ENCODE measurements at places on chromosomes 3 and 15.

- H3K27ac ChIP-seq = no peak overlapping the region
- no peaks in the 10 kb centered on the region for H3K27me3 ChIP-seq
- H3K4me3 ChIP-seq = no peak overlapping the region
- no peak for DNase-seq
Observed at GRCh38 chr3:149895769-149896168, 74.9 kb downstream of the PFN2 start.

DNA sequence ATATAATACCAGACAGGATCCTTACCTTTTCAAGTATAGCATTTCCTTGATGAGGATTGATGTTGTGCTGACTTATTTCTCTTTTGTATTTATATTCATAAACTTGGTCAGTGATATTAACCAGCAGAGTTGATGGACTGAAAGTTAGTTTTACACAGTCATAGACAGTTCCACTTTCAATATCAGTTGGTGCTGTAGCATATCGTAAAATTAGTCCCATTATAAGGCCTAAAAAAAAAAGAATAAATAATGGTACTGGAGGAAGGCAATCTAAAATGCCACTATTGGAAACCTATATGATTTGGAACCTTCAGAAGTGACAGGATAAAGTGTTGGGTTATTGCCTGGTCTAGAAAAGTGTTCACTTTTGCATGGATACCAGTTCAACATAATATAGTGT is 16.3 kb downstream of the SLC9A9 start:
- no peaks in the 10 kb centered on the region for H3K27me3 ChIP-seq
- no peaks in the 10 kb centered on the region for H3K36me3 ChIP-seq
- DNase-seq = no peak
- no peak overlapping the region for H3K4me3 ChIP-seq
- H3K27ac ChIP-seq = no peak overlapping the region

DNA sequence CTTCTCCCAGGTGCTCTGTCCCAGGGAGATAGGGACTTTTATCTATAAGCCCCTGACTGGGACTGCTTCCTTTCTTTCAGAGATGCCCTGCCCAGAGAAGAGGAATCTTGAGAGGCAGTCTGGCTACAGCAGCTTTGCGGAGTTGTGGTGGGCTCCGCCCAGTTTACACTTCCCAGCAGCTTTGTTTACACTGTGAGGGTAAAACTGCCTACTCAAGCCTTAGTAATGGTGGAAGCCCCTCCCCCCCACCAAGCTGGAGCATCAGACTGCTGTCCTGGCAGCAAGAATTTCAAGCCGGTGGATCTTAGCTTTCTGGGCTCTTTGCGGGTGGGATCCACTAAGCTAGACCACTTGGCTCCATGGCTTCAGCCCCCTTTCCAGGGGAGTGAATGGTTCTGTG is 253.8 kb upstream of the ARL6 start:
- no peak overlapping the region for H3K27ac ChIP-seq
- peak; percentile 71 for DNase-seq
- H3K4me1 ChIP-seq = no peaks in the 10 kb centered on the region
- H3K27me3 ChIP-seq = no peaks in the 10 kb centered on the region
- H3K36me3 ChIP-seq = no peaks in the 10 kb centered on the region

GRCh38 chr3:43132870-43133636 is 27.2 kb upstream of the POMGNT2 start:
- DNase-seq = no peak
- H3K36me3 ChIP-seq = no peaks in the 10 kb centered on the region
- H3K4me1 ChIP-seq = no peaks in the 10 kb centered on the region
- no peak overlapping the region for H3K27ac ChIP-seq
- no peak overlapping the region for H3K4me3 ChIP-seq

- no peak overlapping the region for H3K27ac ChIP-seq
- no peak for DNase-seq
- H3K4me3 ChIP-seq = no peak overlapping the region
- no peaks in the 10 kb centered on the region for H3K27me3 ChIP-seq
- no peaks in the 10 kb centered on the region for H3K36me3 ChIP-seq
Observed at GRCh38 chr3:16803019-16803418, 81.7 kb upstream of the PLCL2 start.

- peaks cover 93% of the 10 kb centered on the region for H3K36me3 ChIP-seq
- no peak overlapping the region for H3K4me3 ChIP-seq
- H3K4me1 ChIP-seq = no peaks in the 10 kb centered on the region
Observed at GRCh38 chr3:196063456-196063855, 18.4 kb downstream of the TFRC start.

DNA sequence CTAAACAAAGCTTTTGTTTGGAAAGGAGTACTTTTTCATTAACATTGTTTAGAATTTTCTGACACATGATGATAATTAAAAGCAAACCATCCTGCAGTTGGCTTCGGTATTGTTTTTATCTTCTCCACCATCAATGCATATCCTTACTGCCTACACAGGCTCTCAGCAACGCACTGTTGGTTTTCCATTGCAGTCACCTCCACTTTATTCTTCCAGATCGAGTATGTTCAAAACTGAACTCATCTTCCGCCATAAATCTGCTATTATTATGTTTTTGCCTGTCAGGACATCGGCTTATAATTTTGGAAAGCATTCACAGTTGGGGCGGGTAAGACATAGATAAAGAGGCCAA is 589 bp upstream of the SENP5 start:
- no peak for DNase-seq
- no peaks in the 10 kb centered on the region for H3K27me3 ChIP-seq
- peaks cover 13% of the 10 kb centered on the region for H3K36me3 ChIP-seq
- H3K4me1 ChIP-seq = no peaks in the 10 kb centered on the region
- peak overlapping the region; percentile 80 for H3K27ac ChIP-seq

DNA sequence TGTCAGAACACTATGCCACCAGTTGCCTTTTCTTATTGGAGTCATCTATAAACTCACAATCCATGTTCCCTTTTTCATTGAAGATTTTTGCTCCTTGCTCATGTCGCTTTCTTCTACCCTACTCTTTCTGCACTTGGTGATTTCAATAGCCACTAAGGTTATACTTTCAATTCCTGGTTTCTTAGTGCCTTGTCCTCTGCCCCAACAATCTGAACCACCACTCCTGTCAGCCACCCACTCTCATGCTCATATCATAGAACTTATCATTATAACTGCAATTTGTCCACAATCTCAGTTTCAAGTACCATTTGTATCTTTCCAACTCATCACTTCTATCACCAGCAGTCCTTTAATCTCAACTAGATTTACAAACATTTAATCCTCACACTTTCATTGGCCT is 10.0 kb upstream of the GRAMD1C start:
- H3K36me3 ChIP-seq = no peaks in the 10 kb centered on the region
- no peaks in the 10 kb centered on the region for H3K27me3 ChIP-seq
- DNase-seq = no peak
- no peak overlapping the region for H3K4me3 ChIP-seq
- no peak overlapping the region for H3K27ac ChIP-seq

DNA sequence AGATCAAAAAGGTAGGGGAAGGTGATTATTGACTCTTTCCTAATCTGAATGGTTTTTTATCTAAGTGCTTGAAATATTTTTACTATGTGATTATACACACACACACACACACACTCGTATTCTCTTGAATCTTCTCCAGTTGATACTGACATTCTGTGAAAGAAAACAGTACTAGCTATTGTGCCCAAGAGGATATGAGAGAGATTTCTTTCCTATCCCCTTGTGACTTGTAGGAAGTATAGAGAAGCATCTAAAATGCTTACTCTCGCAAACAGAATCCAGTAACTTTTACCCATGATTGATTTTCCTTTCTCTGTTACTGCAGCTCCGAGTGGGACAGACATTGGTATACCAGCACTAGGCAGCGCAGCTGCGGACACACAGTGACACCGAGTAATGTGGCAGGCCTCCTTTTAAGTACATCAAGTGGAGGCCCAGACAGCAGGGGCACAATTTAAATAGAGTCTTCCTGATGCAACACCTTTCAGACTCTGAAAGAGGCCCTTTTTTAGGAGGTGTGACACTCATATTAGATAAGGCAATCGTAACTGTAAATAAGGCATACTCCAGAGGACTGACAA is 421.0 kb upstream of the CNTN4 start:
- no peak overlapping the region for H3K4me3 ChIP-seq
- H3K27ac ChIP-seq = no peak overlapping the region
- no peak for DNase-seq
- H3K27me3 ChIP-seq = no peaks in the 10 kb centered on the region

DNA sequence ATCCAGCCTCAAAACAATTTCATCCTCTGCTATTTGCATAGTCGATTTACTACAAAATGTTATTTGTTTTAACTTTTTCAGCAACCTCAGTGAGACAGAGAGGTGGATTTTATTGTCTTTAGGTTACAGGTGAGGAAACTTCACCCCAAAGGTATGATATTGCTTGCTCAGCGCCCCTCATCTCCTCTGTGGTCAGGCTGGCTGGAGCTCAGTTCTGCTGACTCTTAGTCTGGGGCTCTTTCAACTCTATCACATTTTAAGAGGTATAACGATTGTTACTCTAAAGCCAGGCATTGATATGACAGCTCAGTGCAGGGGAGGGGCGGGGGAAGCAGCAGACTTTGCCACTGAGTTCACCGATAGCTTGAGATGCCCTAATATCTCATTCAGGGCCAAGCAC is 103.0 kb upstream of the DPH6 start:
- H3K27ac ChIP-seq = no peak overlapping the region
- no peaks in the 10 kb centered on the region for H3K4me1 ChIP-seq
- H3K27me3 ChIP-seq = no peaks in the 10 kb centered on the region
- no peaks in the 10 kb centered on the region for H3K36me3 ChIP-seq
- DNase-seq = no peak

DNA sequence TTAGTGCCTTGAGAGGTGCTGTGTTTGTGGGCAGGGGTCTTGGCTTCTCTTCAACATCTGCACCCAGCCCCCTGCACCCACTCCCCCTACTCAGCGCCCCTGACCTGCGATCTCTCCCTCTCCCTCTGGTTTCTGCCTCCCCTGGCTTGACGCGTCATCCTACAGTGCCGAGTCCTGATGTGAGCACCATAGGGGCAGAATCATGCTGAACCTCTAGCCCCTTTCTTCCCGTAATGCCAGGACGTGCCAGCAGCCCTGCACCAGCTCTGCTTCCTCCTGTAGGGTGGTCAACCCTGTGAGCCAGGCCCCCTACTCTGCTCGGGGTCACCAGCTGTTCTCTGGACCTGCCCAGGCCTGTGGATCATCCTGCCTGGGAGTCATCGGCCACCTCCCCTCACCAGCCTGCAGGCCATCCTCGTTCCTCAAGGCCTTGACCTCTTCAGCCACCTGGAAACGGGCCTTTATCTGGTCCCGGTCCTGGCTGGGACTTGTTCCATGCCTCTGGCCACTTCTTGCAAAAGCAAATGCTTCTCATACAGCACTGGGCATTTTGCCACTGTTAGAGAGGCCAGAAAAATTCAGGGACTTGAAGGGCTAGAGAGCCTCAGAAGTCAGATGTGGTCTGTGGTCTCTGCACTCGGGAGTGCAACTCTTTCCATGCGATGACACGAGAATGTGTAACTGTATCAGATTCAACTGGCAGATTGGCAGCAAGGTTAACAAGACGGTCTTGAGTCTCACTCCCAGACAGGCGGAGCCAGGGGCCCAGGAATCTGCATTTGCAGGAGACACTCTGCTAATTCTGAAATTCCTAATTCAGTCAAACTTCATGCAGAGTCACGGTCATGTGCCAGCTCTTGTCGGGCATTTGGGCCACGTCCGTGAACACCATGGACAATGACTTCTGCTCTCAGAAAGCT is 16.7 kb upstream of the KLF15 start:
- no peaks in the 10 kb centered on the region for H3K27me3 ChIP-seq
- H3K4me1 ChIP-seq = no peaks in the 10 kb centered on the region
- H3K4me3 ChIP-seq = no peak overlapping the region
- no peak for DNase-seq

DNA sequence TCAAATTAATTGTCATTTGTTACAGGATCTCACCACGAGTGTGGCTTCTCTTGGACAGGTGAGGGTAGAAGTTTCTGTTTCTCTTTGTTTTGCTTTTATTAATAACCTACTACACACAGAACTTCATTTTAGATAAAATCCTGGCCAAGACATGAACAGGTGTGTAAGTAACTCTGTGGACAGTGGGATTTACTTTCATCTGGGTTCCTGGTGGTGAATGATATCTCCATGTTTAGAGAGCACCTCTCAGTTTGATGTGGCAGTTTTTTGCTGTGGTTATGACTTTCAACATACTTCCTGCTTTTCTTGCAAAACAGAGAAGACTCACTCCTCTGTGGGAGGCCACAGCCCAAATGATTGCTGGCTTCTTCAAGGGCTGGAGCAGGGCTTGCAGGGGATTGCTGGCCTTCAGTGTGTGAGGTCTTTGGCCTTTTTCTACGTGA is 71.1 kb upstream of the XCR1 start:
- no peak overlapping the region for H3K4me3 ChIP-seq
- no peak for DNase-seq
- no peaks in the 10 kb centered on the region for H3K4me1 ChIP-seq
- no peaks in the 10 kb centered on the region for H3K27me3 ChIP-seq
- H3K27ac ChIP-seq = no peak overlapping the region
